ENCODE measurements at places on chromosomes 5 and 9.
A peak's percentile ranks its signal among the peaks of the same experiment; 100 is the strongest.

- no peak for DNase-seq
Measured at GRCh38 chr5:62555930-62556329, 22.7 kb upstream of the LRRC70 start.

- peak; percentile 9 for DNase-seq
Measured at GRCh38 chr5:469752-470483, 26.9 kb downstream of the EXOC3 start.

- no peak for DNase-seq
Measured at GRCh38 chr9:138119202-138120027, 241.8 kb downstream of the CACNA1B start.

DNA sequence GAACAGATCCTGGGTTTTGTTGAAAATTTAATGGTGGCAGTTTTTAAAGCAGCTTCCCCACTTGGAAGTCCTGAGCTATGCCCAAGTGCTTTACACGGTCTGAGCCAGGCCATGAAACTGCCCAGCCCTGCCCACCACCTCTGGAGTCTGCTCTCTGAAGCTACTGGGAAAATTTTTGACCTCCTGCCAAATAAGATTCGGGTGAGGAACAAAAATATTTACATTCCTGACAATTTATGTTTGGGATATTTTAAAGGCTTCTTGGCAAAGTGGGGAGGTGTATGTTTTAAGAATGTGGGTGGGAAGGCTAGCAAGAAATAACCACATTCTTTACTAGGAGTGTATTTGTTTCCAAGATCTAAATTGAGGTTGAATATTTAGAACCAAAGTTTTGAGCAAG lies 50.0 kb downstream of the HACD4 start:
- no peak for DNase-seq

DNA sequence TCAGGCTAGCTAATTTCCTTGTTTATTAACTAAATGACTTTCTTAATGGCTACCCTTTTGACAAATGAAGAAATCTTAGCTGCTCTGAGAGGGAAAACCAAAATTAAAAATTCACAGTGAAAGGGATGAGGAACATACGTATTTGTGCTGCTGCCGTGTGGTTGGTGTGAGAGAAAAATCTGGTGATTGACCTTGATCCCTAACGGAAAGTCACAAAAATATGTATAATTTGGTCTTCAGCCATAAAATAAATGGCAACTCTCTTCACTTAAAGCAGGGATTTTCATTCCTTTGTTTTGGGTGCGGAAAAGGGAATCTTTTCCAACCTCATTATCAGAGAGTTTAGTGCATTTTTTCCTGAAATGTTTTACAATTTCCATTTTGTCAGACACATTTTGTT lies 40.4 kb downstream of the PAM start:
- no peak for DNase-seq

DNA sequence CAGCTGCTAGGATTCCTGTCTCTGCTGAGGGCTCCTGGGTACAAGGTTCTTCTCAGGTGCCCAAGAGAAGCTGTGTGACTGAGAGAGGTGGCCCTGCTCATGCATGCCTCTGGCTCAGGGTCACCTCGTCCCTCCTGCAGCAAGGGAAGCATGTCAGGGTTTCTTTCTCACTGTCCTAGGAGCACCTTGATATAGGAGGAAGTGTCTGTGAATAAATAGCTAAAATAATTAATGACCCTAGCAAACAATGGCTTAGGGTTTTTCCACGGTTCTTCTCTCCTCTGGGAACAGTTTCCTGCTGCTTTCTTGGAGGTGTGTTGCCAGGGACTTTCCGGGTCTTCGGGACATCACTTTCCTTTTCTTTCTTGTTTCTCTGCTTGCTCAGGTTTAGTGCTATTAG lies 87.2 kb downstream of the ARHGAP26 start:
- DNase-seq = no peak

DNA sequence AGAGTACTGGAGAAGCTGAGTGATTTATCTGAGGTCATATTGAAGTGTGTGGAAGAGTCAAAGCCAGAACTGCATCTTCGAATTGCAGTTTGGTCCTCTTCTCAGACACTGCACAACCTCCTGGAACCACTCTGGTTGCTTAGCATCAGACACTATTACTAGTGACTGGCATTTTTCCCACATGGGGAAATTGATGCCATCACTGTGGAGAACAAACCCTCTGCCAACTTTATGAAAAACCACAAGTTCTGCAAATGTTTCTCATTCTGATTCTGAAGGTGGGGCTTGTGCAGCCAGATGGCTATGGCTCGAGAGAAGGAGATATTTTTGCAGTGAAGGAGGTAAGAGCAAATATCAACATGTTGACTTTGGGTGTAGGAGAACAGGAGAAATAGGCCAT lies 67.2 kb downstream of the KCTD16 start:
- DNase-seq = no peak

- no peak for DNase-seq
Measured at GRCh38 chr5:151895660-151896030, 29.0 kb downstream of the GLRA1 start.

DNA sequence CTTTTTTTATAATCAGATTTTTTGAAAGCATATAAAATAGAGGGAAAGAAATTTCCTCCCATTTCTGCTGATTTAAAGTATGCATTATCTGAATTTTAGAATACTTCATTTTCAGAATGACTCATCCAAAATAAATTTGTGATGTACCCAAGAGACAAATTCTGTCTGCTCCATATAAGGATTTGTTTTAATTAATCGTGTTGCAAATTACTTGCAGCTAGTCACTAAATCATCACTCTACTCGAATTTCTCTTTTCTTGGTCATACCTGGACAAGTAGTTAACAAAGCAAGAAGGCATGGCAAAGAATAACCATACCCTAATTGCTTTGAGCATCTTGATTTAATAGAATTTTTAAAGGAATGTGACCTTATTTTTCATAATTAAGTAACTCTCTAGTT lies 284.1 kb upstream of the GRAMD2B start:
- no peak for DNase-seq

DNA sequence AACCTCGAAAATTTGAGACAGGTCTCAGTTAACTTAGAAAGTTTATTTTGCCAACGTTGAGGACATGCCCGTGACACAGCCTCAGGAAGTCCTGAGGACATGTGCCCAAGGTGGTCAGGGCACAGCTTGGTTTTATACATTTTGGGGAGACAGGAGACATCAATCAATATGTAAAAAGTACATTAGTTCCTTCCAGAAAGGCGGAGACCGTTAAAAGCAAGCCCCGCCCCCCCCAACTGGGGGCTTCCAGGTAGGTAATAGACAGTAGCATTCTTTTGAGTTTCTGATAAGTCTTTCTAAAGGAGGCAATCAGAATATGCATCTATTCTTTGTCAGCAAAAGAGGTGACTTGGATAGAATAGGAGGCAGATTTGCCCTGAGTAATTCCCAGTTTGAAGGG lies 599 bp upstream of the MOCS2 start:
- no peak for DNase-seq
